ENCODE measurements at places on chromosomes 16 and 17. TPM values are rescaled to one million over a fixed set of nuclear protein-coding genes. Genes with fewer than 3 reads are reported as not detected.

DNA sequence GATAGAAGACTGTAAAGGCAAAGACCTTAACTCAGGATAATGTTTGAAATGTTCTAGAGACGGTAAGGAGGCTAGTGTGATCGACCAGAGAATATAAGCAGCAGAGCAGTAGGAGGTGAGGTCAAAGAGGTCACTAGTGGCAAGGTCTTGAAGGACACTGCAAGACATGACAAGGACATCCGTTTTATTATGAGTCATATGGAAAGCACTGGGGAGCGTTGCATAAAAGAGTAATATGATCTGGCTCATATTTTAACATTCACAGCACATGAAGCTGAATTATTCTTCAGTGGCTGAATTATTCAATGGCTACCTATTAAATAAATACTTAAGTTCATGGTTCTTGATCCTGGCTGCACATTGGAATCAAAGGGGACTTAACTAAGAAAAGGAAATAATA, 123.7 kb downstream of the SOX9 start:
- no peak for DNase-seq

The SECTM1 gene
- total RNA-seq: 11.2 TPM

- DNase-seq: no peak
Measured at GRCh38 chr16:7090628-7091115, 242.0 kb upstream of the RBFOX1 start.

- no peak for DNase-seq
Measured at GRCh38 chr16:24730914-24731313, 1.5 kb downstream of the TNRC6A start.

GRCh38 chr16:27598220-27598619, 48.3 kb downstream of the KATNIP start:
- DNase-seq: no peak

DNA sequence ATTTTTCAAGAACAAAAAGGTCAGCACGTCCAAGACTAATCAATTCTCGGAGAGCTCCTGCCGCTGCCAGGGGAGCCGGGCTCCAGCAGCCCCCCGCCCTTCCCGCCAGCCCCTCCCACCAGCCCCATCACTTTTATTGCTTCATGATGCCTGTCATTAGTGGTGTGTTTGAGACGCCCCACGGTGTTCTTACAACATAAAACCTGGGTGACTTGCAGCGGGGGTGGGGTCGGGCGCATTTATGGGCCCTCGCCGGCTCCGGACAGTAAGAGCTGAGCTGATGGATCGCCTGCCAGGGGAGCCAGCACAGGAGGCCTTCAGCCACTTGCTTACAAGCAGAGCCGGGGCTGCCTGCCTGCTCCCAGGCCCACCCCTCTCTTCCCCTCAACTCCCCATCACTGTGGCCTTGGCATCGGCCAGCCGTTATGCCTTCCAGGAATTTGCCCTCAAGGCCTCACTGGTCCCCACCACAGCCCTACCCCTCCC, 82.9 kb upstream of the CBX4 start:
- no peak for DNase-seq
